ENCODE measurements at places on chromosomes 12 and 14. TPM values are rescaled to one million over a fixed set of nuclear protein-coding genes. Genes with fewer than 3 reads are reported as not detected.
A peak's percentile ranks its signal among the peaks of the same experiment; 100 is the strongest.

RFX4 gene
- 0.23 TPM for polyA plus RNA-seq

GRCh38 chr14:62301080-62301479 is 538.9 kb downstream of the SNAPC1 start:
- no peak for DNase-seq

USP44 gene
- 1.5 TPM for polyA plus RNA-seq

KRT4 gene
- 0.38 TPM for polyA plus RNA-seq

GRCh38 chr14:100738269-100738691 is 11.6 kb downstream of the DLK1 start:
- DNase-seq = no peak

GRCh38 chr12:14257303-14257733 is 108.2 kb upstream of the ATF7IP start:
- DNase-seq = no peak

DNA sequence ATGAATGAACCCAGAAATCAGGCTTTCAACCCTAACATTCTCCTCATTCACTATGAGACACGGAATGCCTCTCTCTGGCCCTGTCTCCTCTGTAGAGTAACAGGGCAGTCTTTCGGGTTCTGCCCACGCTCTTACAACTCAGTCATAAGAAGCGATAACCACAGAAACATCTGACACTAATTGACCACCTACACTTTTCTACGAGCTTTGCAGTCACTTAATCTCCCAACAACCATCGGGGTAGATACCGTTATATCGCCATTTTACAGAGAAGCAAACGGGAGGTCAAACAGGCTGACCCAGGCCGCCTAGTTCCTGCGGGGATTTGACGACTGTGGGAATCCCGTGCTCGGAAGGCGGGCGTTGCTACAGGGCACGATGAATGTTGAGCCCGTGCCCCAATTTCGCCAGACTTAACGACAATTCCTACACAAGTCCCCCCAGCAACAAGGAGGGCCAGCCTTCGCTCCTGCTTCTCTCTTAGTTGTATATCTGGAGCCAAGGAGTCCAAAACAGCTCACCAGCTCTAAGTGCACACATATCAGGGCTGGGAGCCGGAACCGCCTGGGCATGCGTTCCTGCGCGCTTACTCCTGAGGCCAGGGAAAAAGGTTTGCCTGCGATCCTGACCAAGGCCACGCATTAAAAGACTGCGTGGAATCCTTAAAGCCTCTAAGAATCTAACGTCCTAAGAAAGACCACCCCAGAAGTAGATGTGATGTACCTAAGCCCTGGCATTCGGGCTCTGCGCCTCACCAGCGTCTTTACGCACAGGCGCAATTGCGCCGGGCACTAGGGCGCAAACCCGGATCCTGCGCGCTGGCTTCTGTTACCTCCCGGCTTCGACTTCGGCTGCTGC is 38.7 kb upstream of the TBX5 start:
- no peak for DNase-seq

CERS5 gene
- polyA plus RNA-seq = 49.6 TPM

DNA sequence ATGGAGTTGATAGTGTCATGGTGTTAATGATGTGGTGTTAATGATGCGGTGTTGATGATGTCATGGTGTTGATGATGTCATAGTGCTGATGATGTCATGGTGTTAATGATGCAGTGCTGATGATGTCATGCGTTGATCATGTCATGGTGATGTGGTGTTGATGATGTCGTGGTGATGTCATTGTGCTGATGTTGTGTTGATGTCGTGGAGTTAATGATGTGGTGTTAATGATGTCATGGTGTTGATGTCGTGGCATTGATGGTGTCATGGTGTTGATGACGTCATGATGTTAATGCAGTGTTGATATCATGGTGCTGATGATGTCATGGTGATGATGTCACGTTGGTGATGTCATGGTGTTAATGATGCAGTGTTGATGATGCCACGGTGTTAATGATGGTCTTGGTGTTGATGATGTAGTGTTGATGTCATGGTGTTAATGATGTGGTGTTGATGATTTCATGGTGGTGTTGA is 49.1 kb upstream of the RIMBP2 start:
- no peak for DNase-seq

OR10G2 gene
- not detected for polyA plus RNA-seq

NXPH4 gene
- polyA plus RNA-seq = 3.9 TPM

DNA sequence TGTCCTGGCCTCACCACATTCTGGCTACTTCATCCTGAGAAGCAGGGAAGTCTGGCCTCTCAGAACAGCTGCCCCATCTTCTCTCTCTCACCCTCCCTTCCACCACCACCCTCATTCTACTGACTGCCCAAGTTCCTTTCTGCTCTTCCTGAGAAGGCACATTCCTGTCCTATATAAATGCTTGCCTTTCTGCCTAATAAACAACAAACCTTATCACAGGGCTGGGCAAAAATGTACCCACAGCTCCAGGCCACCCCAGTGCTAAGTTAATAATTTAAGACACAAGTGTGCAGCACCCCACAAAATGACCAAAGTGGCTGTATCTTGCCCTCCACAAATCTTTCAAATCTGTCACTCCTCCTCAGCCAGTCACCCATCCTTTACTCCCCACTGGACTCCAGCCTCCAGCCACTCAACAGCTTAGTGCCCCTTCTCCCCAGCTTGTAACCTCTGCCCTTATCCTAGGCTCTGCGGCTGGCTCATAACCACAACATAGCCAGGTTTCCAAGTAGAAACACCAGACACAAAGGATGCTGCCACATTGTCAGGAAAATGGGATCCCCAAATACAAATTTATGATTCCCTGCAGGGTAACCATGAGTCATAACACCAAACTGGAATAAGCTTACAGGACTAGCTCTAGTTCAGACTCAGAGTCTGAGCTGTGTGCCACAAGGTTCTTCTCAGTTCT is 15.0 kb downstream of the OXA1L start:
- DNase-seq = peak; percentile 12

GRCh38 chr14:91246051-91246852 is 1.7 kb upstream of the GPR68 start:
- no peak for DNase-seq

MYO1H gene
- polyA plus RNA-seq = 0.14 TPM

GRCh38 chr12:58860788-58861240 is 59.5 kb downstream of the LRIG3 start:
- no peak for DNase-seq

- peak; percentile 7 for DNase-seq
Observed at GRCh38 chr12:100955139-100955538, 160.6 kb downstream of the ANO4 start.

ANKS1B gene
- polyA plus RNA-seq = 1.4 TPM

TMEM52B gene
- not detected for polyA plus RNA-seq

AHNAK2 gene
- polyA plus RNA-seq = 24.0 TPM

KRT81 gene
- not detected for polyA plus RNA-seq

DNA sequence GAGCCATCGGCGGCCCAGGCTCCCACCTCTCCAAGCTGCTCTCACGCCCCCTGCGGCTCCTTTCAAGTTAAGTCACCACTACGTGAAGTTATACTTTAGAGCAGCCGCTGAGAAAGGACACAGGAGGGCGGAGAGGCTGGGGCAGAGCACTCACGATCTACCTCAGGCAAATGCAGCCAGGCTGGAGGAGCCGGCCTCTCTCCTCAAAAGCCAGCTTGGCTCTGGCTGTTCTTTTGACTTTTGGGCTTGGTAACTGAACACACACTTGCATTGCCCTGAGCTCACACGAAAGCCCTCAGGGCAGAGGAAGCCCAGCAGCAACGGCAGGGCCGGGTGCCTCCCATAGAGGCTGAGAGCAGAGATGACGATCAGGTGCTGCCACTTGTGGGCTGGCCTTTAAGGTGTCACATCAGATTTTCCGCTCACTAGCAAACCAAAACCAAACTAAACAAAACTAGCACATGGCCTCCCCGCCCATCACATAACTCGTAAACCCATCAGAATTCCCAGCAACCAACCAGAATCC is 75.2 kb downstream of the PITPNM2 start:
- DNase-seq = peak; percentile 70

DNA sequence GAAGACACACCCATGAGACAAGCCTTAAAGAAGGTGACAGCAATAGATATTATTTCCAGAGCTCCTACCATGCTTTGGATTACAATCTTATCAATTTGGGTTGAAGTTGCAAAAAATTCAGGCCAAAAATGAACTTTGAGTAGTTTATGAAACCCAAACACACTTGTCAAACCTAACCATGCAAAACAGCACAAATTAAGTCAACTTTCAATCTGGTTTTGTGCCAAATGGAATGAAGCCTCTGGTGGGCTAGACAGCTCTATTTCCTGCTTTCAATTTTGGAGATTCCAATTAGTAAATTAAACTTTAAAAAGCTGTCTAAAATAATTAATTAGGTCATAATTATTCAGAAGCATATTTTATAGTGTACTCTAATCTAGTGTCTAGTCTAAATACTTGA is 203.4 kb downstream of the SYT1 start:
- no peak for DNase-seq

GRCh38 chr12:98228683-98229539 is 286.5 kb upstream of the TMPO start:
- DNase-seq = no peak

SLC4A8 gene
- polyA plus RNA-seq = 1.1 TPM

DNA sequence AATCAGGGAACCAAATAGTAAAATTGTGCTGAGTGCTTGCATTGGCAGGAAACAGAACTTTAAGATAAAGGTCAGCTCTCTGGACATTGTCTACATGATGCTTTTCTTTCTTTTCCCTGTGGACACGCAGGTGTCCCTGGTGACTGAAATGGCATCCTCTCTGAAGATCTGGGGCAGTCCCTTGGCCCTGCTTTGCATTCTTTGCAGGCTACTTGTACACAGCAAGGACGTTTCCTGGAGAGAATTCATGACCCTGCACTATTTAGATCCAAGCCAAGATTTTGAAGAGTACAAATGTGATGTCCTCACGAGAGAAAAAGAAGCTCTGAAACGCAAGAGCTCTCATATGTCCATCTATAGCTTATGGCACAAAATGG is 11.3 kb upstream of the EDDM3A start:
- no peak for DNase-seq

- no peak for DNase-seq
Observed at GRCh38 chr12:41910578-41911320, 233.9 kb downstream of the GXYLT1 start.

DNA sequence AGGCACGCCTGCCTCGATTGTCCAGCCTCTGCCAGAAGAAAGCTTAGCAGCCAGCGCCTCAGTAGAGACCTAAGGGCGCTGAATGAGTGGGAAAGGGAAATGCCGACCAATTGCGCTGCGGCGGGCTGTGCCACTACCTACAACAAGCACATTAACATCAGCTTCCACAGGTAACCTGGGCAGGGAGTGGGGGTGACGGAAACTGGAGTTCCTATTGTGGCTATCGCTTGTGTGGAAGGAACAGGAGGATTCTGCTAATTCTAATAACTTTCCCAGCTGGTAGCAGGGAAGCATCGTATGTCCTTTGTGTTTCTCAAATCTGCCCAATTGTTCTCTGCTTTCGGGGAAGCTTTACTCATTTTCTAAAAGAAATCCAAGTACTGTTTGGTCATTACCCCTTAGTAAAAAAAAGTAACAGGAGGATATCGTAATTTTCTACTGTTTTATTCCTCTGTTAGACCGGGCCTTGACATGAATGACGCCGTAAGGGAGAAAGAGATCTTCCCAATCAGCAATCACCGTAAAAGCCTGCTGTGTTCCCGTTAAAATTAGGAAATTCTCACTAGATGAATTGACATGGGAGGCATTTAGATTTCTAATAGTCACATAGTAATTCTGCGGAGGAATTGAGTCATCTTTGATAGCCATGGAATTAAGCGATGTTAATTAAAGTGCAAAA is 449 bp downstream of the THAP2 start:
- DNase-seq = no peak

PLA2G1B gene
- not detected for polyA plus RNA-seq

DNA sequence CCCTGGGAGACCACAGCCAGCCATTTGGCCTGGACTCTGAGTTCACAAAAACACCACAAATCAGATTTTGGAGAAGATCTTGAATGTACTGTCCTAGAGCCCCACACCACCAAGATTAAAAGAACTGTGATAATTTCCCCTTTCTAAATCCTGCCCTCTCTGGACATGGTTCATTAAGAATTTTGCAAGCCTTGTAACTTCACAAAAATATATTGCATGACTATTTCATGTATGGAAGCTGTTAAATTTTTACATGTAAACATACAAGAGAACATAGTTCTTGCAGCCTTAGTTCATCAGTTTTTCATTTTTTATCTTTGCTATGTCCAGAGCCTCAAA is 97.0 kb downstream of the SCARB1 start:
- DNase-seq = no peak

DNA sequence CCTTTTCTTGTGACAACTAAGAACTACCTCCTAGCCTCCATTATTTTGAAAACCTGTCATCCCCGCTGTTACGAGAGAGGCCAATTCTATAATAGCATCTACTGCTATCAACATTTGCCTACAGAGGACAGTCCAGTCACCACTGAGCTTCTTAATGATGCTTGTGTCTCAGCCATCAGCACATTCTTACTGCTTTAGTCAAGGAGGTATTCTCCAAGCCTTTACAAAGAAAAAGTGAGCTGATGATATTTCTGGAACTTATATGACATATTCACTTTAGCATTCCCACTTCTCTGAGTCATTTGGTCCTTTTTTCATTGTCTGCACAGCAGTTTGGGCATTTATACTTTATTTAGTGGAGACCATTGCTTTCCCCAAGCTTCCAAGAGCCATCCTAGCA is 497.7 kb upstream of the RPL10L start:
- DNase-seq = no peak

TBX3 gene
- polyA plus RNA-seq = 24.5 TPM

GRCh38 chr14:20631023-20631879 is 10.2 kb downstream of the OR6S1 start:
- DNase-seq = peak; percentile 45

SLC6A13 gene
- 0.77 TPM for polyA plus RNA-seq

TAS2R13 gene
- not detected for polyA plus RNA-seq

KRT77 gene
- 0.08 TPM for polyA plus RNA-seq

DDX11 gene
- polyA plus RNA-seq = 49.8 TPM

GRCh38 chr12:132115500-132115899 is 28.6 kb downstream of the DDX51 start:
- no peak for DNase-seq

Measured in muscle of leg (tissue), 16 donors.